WERI-Rb-1 (cell line): ENCODE measurements at places on chromosomes 11 and 22.

DNA sequence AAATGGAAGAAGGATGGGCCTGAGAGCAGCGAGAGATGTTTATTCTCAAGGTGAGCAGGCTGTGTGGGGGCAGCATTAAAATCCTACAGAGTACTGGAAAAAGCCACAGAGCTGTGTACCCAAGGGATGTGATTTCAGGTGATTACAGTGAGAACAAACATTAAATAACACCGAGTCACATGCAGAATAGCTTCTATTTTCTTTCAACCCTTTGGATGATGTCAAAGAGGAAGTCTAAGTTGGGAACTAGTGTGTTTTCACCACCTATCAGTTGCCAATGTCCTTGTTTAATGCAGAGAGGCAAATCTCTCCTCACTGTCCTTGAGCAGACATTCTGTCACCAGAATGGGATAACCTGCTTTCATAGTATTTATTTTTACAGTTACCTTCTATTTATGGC is 379.6 kb upstream of the NARS2 start:
- DNase-seq, result no peak

DNA sequence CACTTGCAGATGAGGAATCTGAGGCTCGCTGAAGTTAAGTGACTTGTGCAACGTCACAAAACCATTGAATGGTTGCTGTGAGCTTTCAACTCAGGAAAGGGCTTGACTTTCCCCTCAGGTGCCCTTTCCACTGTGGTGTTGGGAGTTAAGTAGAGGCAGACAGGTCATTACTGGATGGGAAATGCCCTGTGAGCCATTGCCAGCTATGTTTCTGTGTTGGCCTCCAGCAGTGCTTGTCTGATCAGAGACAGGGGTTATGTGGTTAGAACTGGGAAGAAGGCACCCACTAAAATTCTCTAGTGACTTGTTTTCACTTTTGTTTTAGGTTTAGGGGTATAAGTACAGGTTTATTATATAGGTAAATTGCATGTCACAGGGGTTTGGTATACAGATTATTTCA is 96.6 kb downstream of the FDX1 start:
- DNase-seq, result no peak

- no peak for DNase-seq
Measured at GRCh38 chr11:17960091-17960490, 52.8 kb downstream of the SERGEF start.

DNA sequence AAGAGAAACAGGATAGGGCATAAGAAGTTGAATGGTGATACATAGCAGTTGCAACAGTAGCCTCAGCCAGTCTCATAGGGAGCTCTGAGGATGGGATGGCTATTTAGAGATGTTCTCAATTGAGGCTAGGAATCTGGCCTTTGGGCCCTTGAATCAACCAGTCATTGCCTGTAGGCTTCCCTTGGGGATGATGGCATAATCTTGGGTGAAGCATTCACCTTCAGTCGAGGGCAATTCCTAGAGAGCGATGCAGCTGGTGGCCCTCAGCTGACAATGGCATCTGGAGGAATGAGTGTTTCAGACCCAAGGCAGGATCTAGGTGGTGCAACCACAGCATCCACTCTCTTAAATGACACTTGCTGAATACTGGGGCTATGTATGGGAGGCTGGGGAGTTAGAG is 61.0 kb downstream of the CCDC81 start:
- no peak for DNase-seq

DNA sequence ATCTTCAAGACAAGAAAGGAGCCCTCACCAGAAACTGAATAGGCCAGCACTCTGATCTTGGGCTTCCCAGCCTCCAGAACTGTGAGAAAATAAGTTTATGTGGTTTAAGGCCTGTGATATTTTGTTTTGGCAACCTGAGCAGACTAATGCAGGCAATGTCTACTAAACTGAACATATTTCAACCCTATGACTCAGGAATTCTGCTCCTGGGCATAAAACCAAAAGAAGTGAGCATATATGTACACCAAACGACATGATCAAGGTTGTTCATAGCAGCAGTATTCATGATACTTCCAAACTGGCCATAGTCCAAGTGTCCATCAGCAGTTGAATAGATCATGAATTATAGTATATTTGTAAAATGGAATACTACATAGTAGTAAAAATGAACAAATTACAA is 29.0 kb downstream of the CSNK2A3 start:
- no peak for DNase-seq

DNA sequence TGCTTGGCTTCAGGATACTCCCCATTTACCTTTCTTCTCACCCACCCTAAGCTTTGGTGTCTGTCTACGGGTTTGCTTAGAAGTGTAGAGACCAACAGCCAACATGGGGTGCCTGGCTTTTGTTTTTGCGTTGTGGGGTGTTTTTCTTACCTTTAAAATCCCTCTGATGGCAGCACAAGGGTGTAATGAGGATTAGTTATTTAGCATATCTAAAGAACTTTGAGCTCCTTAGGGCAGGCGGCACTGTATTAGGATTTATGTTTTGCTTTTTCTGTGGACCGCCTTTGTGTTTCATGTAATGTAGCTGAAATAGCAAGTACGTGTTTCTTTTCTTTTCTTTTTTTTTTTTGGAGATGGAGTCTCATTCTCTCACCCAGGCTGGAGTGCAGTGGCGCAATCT is 8.9 kb downstream of the AP2A2 start:
- no peak for DNase-seq

DNA sequence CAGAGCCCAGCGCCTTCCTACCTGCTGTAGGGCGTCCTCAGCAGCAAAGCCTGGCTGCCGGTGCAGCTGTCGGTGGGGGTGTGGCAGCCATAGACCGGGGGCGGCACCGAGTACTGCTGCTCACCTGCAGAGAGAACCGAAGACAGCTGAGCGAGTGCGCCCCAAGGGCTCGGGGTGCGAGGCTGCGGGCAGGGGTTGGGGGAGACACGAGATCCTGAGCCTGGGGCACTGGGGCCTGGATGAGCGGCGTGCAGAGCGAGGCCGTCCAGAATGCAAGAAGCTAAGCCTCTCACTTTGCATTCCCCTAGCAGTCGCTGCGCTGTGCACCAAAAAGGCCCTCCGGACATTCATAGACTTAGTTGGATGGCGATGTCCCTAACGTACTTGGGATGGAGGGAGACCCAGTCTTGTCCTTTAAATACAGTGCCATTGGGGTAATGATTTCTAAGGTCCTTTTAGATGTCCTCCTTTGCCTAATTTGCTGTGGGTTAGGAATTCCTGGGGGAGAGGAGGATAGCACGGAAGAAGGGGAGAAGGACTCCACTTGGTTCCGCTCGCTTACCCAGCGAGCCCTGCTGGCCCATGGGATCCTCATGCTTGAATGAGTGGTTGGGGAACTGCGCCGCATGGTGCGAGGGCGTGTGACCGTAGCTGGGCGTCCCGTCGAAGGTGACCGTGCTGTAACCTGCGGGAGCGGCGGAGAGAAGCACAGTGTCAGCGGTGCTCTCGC is 7.2 kb downstream of the WT1 start:
- no peak for DNase-seq

DNA sequence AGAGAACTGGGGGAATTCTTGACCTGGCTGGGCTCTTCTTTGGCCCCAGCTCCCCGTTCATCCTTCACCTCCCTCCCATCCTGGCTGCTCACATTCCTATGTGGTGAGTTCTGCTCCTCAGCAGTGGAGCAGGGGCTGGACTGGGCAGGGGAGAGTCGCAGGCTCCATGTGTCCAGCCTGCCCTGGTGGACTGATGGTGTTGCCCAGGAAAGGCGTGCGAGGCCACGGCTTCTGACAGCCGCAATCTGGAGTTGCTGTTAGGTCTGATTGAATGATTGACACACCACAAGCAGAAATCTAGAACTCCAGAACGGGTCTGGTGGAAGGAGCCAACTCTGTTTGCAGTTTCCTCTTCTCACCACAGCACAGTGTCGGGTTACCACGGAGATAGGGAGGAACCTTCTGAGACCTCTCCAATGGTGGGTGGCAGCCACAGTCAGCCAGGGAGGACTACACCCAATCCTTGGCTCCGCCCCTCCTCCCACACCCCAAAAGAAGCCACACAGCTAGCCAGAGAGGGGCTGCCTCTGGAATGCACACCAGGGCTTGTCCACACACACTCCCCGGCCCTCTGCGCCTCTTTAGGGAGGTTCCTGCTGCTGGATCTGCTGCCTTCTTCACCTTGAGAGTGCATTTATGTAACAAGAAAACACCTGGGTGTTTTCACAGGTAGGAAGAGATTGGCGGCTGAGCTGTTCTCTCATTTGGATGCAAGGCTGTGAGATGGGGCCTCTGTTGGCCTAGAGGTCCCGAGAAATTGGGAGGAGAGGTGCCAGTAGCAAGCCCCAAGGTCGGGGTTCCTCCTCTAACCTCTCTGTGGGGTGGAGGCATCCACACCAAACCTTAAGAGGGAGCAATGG is 56.4 kb upstream of the CD44 start:
- DNase-seq, result no peak

- no peak for DNase-seq
Measured at GRCh38 chr11:32113920-32114203, 23.0 kb downstream of the RCN1 start.

DNA sequence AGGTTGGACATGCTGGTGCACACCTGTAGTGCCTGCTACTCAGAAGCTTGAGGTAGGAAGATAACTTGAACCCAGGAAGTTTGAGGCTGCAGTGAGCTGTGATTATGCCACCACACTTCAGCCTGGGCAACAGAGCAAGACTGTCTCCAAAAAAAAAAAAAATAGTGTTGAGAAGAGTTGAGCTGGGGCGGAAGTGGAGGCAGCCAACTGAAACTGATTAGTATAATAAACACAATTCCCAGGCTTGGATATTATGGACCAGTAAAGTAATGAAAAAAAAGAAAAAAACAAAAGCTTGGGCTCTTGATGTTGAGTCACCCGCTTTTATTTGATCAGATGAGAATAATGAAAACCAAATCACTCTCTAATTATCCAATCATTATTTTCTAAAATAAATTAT is 21.0 kb downstream of the LDLRAD3 start:
- DNase-seq, result no peak

- DNase-seq, result no peak
Measured at GRCh38 chr22:36281781-36282327, 28.9 kb downstream of the APOL1 start.

DNA sequence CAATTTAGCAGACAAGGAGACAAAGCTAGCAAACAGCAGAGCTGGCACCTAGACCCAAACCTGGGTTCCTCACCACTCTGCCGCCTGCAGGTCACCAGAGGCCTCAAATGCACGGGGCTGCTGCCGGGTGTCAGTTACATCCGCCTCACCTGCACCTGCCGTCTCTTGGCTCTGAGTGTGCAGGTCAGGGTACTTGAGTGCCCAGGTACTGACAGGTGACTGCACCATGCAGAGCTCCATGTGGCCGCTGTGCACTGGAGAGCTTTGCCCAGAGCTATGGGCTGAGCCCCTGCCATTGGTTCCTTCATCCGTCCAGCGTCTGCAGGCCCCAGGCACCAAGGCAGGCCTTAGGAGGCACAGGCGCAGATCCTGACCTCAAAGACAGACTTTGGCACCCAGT is 35.0 kb downstream of the PDGFB start:
- DNase-seq, result no peak

DNA sequence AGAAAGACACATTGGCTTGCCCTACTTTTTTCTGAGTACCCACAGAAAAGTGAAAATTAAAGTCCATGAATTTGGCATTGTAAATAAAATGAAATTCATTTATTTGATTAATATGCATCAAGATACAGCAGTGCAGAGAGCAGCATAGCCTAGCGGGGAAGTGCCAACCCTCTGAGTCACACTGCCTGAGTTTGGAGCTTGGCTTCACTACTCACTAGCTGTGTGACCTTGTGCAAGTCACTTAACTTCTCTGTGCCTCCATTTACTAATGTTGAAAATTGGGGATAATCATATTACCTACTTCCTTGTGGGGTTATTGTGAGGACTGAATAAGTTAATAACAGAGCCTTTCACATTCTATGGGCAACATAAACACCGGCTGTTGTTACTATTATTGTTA is 111.5 kb upstream of the CSNK2A3 start:
- DNase-seq, result no peak

DNA sequence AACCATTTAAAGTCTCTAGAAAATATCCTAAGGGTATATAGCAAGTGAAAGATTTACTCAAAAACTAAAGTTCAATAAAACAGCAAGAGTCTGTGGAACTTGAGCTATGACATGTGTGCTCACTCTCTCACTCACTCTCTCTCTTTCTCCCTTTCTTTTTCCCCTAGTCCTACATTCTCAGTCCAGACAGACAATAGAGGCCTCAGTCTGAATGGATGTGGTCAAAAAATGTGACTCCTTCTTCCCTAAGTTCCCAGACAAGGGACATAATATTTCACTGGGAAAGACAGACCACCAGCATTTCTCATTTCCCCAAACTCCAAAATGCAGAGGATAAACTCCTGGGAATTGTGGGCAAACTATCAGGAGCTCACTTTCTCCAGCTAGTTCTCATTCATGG is 17.6 kb upstream of the APLNR start:
- no peak for DNase-seq

DNA sequence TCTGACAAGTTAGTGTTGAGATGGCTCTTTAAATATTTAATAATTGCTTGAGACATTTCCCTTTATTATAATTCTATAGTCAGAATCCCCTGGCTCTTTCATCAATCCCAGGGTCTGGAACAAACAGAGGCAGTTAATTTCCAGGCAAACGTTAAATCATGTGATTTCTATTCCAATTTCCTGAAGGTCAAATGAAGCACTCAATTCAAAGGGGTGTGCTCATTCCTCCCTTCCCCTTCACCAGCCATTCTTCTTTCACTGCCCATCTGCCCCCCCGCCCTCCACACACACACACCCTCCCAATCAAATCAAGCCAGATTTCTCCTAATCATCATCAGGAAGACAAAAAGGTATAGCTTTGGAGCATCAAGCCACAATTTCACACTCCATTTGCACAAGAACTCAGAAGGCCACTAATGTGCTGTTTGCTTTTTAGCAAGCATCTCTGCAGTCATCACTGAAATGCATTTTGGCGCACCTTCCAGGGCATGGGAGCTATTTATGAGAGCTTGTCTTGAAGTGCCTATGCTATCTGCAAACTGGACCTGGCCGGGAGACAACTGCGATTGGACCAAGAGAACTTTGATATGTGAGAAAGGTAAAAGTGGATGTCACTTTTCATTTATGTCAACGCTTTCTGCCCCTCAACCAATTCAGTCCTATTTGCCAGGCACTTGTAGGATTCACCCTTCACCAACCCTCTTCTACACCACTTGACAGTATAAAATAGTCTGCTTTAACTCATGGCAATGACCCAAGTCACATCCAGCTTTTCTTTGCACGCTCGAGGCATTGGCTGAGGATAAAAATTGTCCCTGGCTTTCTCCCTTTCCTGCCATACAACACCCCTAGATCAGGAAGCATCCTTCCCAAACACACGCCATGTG is 315.1 kb upstream of the API5 start:
- DNase-seq, result no peak

DNA sequence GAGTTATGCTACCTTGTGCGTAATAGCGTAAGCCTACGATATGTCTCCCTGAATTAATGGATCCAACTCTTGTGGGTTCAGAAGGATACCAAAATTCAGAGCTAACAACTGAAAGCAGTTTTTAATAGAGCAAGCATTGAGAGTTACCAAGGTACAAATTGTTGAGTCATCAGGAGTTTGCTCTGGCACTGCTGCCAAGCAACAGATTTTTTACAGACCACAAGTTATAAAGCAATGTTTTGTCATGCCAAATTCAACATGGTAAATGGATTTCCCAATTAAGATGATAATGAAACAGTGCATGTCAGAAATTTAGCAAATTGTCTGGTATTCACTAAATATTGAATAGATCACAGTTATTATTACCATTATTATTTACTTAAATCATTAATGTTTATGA is 295.6 kb downstream of the NELL1 start:
- DNase-seq, result no peak
